ENCODE measurements at places on chromosomes 2 and 18.

DNA sequence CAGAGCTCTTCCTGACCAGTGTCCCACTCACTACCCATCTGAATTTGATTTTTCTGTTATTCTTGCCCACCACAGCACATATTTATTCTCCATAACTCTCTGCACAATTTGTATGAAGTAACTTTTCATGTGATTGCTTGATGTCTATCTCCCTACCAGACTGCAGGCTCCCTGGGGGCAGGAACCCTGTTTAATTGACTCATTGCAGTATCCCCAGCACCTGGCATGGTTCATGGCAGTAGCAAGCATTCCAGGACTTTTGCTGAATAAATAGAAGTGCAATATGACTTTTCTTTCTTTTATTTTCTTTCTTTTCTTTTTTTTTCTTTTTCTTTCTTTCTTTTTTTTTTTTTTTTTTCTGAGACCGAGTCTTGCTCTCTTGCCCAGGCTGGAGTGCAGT, 88.7 kb upstream of the XPO1 start:
- no peak for DNase-seq

GRCh38 chr2:239253701-239254436, 147.0 kb downstream of the HDAC4 start:
- no peak for DNase-seq

GRCh38 chr2:46119453-46119852, 177.8 kb upstream of the EPAS1 start:
- no peak for DNase-seq

GRCh38 chr2:121132054-121132761, 152.8 kb downstream of the TFCP2L1 start:
- no peak for DNase-seq
